Activated CD8-positive, alpha-beta T cell treated with anti-CD3 and anti-CD28 coated beads, Interleukin-2, amount 10 ng/mL, durations not matched to agents 7 days and 5 days (primary cell): ENCODE measurements at places on chromosomes 2 and 18. TPM values are rescaled to one million over a fixed set of nuclear protein-coding genes. Genes with fewer than 3 reads are reported as not detected.

TANK gene
- total RNA-seq: 68.2 TPM

ADGRF3 gene
- total RNA-seq: 5.8 TPM

HJURP gene
- total RNA-seq: 135 TPM

TMEM198 gene
- total RNA-seq: 0.60 TPM

GRCh38 chr2:237319887-237320286 is 94.1 kb downstream of the COL6A3 start:
- H3K4me3 ChIP-seq: no peak overlapping the region
- DNase-seq: no peak
- H3K27me3 ChIP-seq: peaks cover 4% of the 10 kb centered on the region
- no peak overlapping the region for H3K27ac ChIP-seq
- H3K4me1 ChIP-seq: no peaks in the 10 kb centered on the region
- H3K36me3 ChIP-seq: no peaks in the 10 kb centered on the region

DNA sequence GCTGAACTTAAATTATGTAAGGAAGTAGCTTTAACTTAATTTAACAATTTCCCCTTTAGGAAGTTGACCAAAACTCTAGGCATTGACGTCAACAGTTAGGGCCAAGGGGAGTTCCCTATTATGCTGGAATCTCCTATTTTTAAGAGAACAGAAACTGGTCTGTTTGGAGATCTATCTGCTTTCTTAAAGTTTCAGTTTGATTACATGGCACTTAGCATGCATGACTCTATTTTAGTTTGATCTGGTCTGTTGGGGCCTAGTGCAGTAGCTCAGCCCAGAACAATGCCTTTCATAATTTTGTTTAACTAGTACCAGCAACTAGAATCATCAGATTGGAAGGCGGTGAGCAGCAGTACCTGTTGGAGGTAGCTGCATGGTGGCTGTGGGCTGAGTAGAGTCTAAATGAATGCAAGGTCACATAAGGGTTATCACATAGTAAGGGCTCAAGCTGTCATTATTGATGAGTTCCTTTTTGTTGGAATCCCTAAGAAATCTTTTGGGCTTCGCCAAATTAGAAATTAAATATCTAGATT is 60.5 kb upstream of the ZNG1B start:
- H3K4me1 ChIP-seq: peaks cover 17% of the 10 kb centered on the region
- H3K27me3 ChIP-seq: peaks cover 20% of the 10 kb centered on the region
- H3K27ac ChIP-seq: no peak overlapping the region
- no peak for DNase-seq

GRCh38 chr2:218577482-218578220 is 9.0 kb downstream of the CNOT9 start:
- H3K4me3 ChIP-seq: no peak overlapping the region
- DNase-seq: no peak
- peaks cover 44% of the 10 kb centered on the region for H3K4me1 ChIP-seq
- no peak overlapping the region for H3K27ac ChIP-seq
- no peaks in the 10 kb centered on the region for H3K27me3 ChIP-seq

DNA sequence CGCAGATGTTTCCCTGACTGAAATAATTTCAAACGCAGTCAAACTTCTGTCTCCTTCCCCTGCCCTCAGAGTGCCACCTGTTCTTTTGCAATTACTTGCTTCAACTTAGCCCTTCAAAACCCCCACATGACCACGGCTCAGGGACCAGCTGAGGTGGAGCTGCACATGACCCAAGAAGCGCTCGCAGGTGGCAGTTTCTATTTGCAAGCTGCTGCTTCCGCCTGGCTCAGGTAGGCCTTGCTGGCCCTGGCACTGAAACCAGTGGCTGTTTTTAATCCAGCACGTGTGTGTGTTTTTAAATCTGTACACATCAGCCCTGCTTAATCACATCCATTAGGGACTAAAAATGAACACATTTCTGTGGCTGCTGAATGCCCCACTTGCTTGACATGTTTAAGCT is 95.3 kb downstream of the CCDC93 start:
- no peak for DNase-seq
- no peak overlapping the region for H3K4me3 ChIP-seq
- no peak overlapping the region for H3K27ac ChIP-seq
- H3K27me3 ChIP-seq: no peaks in the 10 kb centered on the region

- no peaks in the 10 kb centered on the region for H3K36me3 ChIP-seq
- no peak overlapping the region for H3K4me3 ChIP-seq
- H3K27ac ChIP-seq: no peak overlapping the region
- no peak for DNase-seq
These were observed 13.4 kb downstream of the BCL11A start for GRCh38 chr2:60540074-60540473.

GRCh38 chr2:62824388-62824787 is 118.9 kb downstream of the EHBP1 start:
- H3K4me1 ChIP-seq: no peaks in the 10 kb centered on the region
- no peaks in the 10 kb centered on the region for H3K27me3 ChIP-seq
- peaks cover 20% of the 10 kb centered on the region for H3K36me3 ChIP-seq

- H3K27ac ChIP-seq: no peak overlapping the region
- H3K4me1 ChIP-seq: no peaks in the 10 kb centered on the region
- peak; percentile 23 for DNase-seq
- H3K27me3 ChIP-seq: no peaks in the 10 kb centered on the region
These were observed 215.6 kb upstream of the MAP2 start for GRCh38 chr2:209208211-209208610.
